ENCODE measurements at places on chromosomes 11 and 22. TPM values are rescaled to one million over a fixed set of nuclear protein-coding genes. Genes with fewer than 3 reads are reported as not detected.

The RIBC2 gene
- 0.51 TPM for polyA plus RNA-seq

The TRIM51 gene
- not detected for polyA plus RNA-seq

The XKR3 gene
- not detected for polyA plus RNA-seq

The ARRB1 gene
- polyA plus RNA-seq = 31.4 TPM

The LRRC10B gene
- polyA plus RNA-seq = 2.7 TPM

The DDI1 gene
- polyA plus RNA-seq = not detected

The SCO2 gene
- 3.3 TPM for polyA plus RNA-seq

The C22orf31 gene
- polyA plus RNA-seq = not detected

The HTR3A gene
- 1.2 TPM for polyA plus RNA-seq

The C1QTNF5 gene
- polyA plus RNA-seq = 46.7 TPM

The SLC16A8 gene
- polyA plus RNA-seq = 0.52 TPM
